ENCODE measurements at places on chromosomes 1 and 21. TPM values are rescaled to one million over a fixed set of nuclear protein-coding genes. Genes with fewer than 3 reads are reported as not detected.
A peak's percentile ranks its signal among the peaks of the same experiment; 100 is the strongest.

GRCh38 chr1:21082073-21082472, 94.6 kb downstream of the EIF4G3 start:
- no peak for DNase-seq

- DNase-seq = no peak
Measured at GRCh38 chr1:20322081-20322824, 31.6 kb downstream of the VWA5B1 start.

DNA sequence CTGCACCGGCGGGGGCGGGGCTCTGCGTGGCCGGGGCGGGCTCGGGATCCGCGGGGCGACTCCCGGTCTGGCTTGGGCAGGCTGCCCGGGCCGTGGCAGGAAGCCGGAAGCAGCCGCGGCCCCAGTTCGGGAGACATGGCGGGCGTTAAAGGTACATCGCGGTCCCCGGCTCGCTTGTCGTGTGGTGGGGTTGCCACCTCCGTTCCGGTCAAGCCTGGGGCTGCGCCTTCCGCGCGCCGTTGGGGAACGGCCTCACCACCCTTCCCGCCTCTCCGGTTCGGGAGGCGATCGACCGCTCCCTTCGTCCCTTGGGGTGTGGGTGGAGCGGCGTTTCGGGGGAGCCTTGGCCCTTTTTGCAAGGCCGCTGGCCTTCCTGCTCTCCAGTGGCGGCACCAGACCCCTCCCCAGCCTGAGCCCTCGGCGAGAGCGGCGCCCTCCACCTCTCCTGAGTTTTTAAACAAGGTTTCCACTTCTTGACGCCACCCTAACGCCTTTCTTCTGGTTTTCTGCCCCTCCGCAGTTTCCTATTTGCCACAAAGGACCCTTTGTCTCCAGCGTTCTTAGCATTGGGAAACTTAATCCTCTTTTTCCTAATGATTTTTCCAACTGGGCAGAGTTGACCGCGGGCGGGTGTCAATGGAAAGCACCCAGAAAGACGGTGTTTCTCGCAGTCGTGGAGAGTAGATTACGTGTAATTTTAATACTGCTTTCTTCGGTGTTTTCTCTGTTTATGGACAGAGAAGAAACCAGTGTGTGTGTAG, at the start of the genes LEPR and LEPROT:
Gene LEPR, plus strand, starts transcription at position 79 of the 761 bp plus-strand sequence. CDS start 144,898 bp downstream, outside the sequence.
Gene LEPROT, plus strand, starts transcription at position 79 of the 761 bp plus-strand sequence. Its CDS starts 57 bp downstream, at position 136.
- DNase-seq = no peak

DNA sequence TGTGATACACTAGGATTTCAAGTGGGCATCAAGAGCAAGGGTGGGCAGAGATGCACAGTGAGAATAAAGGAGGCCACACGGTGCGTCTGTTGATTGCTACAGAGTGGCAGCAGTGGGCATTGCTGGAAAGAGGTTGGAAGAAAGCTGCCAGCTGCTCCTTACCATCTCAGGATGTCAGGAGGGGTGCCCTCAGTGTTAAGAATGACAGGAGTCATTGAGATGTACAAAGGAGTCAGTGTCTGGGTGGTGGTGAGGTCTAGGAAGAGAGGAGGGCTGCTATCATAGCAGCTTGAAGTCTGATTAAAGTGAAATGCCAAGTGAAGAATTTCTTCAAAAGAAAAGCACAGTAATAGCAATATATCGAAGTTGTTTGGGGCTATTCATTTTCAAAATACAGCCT, 992.7 kb downstream of the TTLL7 start:
- DNase-seq = no peak

GRCh38 chr1:62093261-62093660, 101.4 kb upstream of the L1TD1 start:
- no peak for DNase-seq

DNA sequence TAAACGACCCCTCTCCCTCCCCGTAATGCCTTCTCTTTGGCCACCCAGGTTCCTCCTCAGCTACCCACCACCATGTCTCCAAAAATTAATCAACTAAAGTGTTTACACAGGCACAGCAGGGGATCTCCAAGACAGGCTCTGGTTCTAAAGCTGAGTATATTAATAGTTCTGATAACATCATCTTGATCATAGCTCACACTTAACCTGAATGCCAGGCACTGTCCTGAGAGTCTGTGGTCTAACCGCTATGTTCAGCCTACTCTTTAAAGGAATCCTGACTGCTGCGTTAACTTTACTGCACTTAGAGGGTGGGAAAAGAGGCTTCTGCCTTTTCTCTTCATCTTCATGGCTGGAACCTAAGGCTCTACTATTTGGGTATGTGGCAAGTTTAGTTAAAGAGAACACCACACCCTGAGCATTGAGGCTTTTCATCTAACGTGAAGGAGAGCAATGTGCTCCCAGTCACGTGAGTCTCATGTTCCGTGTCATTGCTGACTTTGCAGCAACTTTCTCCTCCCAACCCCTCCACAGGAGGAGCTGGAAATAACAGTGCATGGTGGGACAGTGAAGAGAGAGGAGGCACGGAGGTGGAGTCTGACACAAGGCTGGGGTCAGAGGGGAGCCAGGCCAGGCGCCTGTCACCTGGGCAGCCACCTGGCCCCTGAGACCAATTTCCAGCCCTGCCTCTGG, 86.4 kb downstream of the FAM78B start:
- DNase-seq = no peak

DNA sequence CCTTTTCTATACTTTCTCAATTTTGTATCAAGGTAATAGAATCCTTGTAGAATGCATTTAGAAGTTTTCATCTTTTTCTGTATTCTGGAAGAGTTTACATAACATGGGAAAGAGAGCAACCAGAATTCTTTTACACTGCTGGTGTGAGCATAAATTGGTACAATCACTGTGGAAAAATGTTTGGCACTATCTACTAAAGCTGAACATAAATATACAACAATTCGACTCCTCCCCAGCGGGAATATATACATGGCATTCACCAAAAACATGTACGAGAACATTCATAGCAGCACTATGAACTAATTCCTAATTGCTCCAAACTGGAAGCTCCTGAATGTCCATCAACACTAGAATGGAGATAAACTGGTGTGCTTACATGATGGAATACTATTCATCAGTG, 1.8 kb upstream of the ACBD6 start:
- no peak for DNase-seq

DNA sequence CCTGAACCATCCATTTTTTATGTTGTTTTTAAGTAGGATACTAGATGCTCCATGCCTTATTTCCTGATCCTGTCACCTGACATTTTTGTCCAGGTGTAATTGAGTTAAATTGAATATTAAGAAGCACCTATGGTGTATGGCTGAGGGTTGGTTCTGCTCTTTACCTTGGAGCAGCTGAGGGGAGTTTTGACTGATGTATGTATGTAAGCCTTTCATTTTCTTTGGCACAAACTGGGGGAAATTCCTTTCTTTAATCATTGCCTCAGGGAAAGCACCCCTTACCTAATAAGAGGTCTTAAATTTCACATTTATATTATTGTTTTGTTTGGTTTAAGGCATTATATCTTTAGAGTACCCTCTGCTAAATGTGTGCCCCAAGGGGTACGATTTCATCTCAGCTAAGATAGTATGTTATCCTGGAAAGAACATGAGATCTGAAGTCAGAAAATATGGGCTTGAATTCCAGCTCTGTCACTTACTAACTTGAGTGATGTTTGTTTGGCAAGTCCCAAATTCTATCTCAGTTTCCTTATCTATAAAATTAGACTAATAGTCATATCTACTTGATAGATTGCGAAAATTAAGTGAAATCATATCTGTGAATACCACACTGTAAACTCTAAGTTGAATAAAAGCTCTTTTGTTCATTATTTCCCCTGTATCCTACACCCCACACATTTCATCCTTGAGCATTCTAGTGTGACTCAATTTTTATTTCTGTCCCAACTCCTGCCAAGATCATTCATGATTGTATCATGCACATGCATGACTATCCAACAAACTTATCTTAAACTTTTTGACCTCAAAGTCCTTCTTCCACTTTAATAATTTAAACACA, 57.7 kb upstream of the NUF2 start:
- DNase-seq = no peak

GRCh38 chr1:220271706-220272046, 577 bp downstream of the RAB3GAP2 start:
- no peak for DNase-seq

GRCh38 chr1:159914252-159915018, 10.9 kb downstream of the TAGLN2 start:
- DNase-seq = no peak

DNA sequence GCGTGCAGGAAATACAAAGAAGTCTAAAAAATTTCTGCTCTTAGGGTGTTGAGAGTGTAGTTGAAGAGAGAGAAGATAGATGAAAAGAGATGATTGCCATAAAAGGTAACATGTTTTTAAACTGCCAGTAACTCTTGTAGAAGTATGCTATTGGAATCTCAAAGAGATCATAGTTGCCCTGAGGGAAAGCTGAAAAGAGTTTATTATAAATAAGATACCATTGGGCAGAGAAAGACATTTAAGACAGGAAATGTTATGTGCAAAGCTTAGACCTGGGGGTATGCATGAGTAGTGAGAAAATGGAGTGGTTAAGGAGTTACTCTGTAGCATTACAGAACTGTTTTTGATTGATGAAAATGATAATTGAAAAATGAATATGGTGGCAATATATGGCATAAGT, 17.6 kb downstream of the GABPA start:
- DNase-seq = no peak

GRCh38 chr1:119873135-119874015, 22.9 kb downstream of the ADAM30 start:
- DNase-seq = peak; percentile 16

DNA sequence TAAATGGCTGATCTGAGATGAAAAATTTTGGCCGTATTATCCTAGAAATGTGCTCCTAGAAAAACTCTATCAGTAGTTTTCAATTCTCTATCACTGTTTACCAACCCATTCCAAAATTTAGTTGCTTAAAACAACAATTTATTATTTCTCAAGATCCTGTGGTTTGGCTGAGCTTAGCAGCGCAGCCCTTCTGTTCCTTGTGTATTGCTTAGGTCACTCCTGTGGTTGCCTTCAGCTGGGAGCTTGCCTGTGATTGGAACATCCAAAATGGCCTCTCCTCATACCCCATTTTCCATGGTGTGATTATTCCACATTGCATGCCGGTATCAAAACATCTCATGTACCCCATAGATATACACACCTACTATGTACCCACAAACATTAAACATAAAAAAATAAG, 22.8 kb upstream of the STUM start:
- no peak for DNase-seq

DNA sequence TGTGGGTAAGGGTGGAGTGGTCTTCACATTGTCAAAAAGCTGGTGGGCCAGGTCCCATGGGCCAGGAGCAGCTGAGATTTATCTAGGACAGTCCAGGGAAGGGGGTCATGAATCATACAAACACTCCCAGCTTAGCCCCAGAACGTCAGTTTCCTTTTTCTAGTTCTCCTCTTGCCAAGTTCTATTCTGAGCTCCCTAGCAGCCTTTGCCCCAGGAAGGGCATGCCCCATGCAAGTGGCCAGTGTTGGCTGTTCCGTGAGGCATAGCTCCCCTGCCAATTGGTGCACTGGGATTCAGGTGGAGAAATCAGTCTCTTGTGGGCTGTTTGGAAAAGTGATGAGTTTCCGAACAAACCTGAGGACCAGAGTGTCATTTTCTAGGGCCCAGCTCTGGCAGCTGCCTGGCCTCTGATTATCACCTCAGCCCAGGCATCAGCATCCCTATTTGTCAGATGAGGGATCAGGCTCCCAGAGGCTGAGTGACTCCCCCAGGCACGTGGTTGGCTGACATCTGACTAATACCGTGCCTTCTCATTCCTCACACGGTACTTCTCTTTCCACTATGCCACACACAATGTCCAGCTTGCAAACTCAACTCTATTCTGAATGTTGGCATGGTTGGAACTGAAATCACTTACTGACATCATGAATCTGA, 14.2 kb upstream of the MYOM3 start:
- DNase-seq = no peak

DNA sequence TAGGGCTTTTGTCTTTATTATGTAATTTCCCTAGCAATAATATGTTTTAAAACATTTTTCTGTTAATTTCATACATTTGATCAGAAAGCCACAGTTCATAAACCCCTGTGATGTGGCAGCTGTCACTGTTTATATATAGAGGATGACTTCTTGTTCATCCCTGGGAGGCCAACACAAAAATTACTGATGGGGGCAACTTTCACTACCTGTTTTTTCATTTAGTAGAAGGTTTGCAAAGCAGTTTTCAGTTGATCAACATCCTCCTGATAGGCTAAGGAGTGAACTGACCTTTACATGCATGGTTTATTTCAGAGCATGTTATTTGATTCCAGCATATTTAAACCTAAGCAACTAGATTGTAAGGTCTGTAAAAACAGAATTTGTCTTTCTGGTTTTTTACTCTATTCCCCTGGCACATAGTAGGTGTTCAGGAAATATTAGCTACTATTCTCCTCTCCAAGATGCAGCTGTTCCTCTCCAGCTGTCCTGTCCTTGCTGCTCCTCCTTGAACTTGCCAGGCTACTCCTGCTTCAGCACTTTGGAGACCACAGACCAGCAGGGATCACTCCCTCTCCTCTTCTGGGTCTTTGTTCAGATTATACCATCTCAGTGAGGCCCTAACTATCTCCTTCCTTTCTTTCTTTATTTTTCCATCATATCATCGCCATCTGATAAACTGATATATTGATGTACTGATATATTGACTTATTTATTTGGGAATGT, 54.7 kb downstream of the ROR1 start:
- DNase-seq = no peak

DNA sequence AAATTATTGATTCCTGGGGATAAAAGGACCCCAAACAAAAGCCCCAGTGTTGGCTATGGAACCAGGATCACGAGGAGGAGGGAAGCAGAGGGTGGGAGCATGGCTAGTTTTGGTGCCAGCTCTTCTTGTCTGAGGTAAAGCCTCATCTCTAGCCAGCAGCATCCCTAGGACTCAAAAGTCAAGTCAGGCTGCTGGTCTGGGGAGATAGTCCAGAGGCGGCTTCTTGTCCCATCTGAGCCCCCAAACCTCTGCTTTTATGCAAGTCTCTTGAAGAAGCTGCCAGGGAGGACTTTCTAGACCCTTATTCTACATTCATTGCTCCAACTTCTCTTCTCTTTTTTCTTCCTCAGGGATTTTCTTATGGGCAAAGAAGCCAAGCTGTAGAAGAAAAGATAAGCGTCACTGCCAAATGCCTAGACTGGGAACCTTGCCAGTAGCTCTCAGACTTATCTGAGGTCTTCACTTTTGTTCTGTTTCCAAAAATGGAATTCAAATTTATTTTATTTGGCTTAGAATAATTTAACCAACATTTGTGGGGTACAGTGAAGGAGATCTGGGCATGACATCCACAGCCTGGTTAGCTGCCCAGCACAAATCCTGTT, 6.9 kb upstream of the ANKRD35 start:
- no peak for DNase-seq

Gene BARHL2
- polyA plus RNA-seq = not detected

Gene GNG12
- 8.5 TPM for polyA plus RNA-seq

Gene EPHA8
- not detected for polyA plus RNA-seq

Gene TMEM125
- 0.16 TPM for polyA plus RNA-seq

Gene KIF17
- polyA plus RNA-seq = 4.6 TPM

Gene AQP10
- not detected for polyA plus RNA-seq

Gene FCGR2B
- 3.7 TPM for polyA plus RNA-seq

Gene TDRD10
- polyA plus RNA-seq = 5.5 TPM

Gene HSD3B1
- polyA plus RNA-seq = not detected

Measured in heart right ventricle (tissue), 16 donors.